ENCODE measurements at places on chromosomes 6 and 20.

- no peak for DNase-seq
Observed at GRCh38 chr20:40812415-40812925, 123.4 kb upstream of the MAFB start.

DNA sequence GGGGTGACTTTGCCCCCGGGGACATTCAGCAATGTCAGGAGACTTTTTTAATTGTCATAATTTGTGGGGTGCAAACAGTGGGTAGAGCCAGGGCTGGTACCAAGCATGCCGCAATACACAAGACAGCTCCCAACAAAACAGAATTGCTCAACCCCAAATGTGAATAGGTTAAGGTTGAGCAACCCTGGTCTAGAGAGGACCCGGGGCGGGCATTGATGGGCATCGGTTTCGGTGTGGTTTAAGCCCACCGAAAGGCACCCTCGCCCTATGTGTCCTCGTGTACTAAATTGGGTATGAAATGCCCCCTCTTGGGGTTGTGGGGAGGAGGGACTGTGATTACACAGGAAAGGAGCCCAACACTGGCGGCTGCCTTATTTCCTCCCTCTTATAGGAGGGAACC lies 36.0 kb downstream of the KIAA1755 start:
- no peak for DNase-seq

DNA sequence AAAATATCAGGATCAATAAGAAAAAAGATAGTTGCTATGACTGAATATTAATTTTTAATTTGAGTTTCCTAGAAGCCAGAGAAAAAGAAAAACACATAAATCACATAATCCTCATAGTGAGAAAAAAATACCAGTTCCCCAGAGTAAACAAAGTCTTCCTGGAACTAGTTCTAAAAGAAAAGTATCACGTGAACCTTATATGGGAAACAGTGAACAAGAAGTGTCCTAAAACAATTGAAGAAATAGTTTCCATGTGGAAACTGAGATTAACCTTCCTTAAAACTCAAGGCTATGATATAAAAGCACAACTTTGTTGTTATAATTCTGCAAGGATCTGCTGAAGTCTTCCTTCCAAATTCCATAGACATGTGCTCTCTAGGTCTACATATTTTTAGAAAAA lies 50.6 kb downstream of the RCAN2 start:
- no peak for DNase-seq

DNA sequence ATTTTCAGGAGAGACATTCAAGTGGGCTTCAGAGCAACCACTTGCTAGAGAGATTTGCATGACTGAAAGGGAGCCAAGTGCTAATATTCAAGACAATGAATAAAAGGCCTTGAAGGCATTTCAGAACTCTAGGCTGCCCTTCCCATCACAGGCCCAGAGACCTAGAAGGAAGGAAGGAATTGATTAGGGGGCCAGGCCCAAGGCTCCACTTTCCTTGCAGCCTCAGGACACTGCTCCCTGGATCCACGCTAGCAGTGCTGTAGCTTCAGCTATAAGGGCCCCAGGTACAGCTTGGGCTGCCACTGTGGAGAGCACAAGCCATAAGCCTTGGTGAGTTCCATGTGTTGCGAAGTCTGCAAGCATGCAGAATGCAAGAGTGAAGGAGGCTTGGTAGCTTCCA lies 731.9 kb upstream of the FLRT3 start:
- DNase-seq: no peak

DNA sequence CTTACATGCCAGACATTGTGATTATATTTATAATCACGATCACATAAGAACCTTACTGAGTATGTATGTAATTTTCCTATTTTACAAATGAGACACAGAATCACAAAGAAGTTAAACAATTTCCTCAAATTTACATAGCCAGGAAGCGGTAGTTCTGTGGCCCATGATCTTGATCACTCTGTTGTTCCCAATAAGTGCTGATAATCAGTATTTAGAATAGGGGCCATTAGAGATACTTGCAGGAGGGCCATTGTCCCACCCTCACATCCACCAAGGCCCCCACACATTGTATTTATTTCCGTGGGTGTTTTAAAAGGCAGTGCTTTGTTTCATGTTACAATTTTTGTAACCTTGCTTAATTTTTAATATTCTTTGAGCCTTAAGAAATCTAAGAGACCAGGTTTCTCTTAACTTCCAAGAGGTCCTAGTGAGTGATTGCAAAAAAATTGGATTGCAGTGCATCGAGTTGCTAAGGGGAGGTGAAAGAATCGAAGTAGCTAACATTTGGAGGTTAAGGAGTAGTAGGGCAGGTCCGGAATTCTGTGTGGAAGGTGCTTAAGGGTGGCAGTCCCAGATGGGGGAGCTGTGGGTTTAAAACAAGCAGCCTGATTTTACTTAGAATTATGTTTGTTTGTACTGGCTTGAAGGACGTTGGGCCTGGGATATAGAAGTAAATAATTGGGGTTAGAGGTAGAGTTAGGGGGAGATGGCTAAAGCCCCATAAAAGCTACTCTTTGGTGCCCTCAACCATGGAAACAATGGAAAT lies 339.4 kb downstream of the CDKAL1 start:
- DNase-seq: no peak

DNA sequence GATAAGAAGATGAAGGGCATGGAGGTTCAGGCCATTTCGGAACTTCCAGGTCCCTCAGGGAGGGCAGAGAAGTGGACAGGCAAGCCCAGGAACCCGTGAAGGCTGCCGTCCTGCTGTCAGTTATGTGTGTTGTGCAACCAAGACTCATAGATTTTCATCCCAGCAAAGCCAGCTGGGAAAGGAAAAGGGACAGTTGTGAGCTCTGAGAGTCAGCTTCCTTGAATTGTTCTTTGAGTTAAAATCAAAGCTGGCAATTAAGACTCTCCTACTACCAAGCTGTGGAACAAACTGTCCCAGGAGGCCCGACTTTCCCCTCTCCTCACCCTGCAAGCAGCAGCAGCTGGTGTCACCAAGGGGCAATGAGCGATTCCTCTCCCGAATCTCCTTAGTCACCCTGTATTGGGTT lies 46.3 kb upstream of the IYD start:
- no peak for DNase-seq

DNA sequence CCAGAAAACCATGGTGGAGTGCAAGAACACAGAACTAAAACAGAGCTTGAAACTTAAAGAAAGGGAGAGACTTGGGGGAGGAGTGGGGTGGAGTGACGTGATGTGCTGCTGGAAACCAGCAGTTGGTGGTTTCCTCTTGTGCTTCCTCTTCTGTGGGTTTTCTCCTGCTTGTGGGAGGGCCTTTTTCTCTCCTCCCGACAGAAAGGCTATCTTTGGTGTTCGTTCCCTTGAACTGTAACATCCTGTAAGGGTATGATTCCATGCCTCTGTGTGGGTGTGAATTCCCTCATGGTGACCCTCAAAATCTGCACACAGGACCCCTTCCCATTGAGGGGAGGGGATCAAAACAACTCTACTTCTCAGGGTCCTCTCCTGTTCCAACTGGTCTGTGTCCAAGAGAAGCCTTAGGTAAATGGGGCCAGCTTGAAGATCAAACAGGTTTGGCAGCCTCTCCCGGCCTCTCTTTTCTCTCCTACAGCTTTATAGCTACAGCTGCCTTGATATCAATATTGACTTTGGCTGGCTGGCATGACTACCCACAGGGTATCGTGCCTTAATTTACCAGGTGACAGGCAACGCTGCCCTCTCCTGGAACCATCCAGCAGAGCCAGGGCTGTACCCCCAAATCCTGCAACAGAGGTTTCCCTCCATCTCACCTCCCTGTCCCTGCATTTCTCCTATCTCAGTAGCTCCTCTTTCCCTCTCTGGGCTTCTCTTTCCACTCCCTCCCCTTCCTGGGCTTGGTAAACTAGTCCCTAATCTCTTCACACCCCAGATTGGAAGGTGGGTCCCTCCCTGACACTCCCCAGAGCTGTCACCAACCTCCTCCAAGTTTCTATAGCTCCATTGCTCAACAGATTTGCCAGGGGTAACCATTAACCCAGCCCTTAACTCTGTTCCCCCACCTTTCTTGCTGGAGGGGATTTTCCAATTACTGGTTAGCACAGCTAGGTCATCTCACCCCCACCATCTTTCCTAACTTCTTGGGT lies 1.5 kb upstream of the MSH5 start:
- peak; percentile 62 for DNase-seq

GRCh38 chr6:71346334-71346694 lies 57.7 kb downstream of the OGFRL1 start:
- no peak for DNase-seq

- DNase-seq: no peak
Observed at GRCh38 chr20:45752746-45753145, 30.6 kb downstream of the SPINT4 start.

DNA sequence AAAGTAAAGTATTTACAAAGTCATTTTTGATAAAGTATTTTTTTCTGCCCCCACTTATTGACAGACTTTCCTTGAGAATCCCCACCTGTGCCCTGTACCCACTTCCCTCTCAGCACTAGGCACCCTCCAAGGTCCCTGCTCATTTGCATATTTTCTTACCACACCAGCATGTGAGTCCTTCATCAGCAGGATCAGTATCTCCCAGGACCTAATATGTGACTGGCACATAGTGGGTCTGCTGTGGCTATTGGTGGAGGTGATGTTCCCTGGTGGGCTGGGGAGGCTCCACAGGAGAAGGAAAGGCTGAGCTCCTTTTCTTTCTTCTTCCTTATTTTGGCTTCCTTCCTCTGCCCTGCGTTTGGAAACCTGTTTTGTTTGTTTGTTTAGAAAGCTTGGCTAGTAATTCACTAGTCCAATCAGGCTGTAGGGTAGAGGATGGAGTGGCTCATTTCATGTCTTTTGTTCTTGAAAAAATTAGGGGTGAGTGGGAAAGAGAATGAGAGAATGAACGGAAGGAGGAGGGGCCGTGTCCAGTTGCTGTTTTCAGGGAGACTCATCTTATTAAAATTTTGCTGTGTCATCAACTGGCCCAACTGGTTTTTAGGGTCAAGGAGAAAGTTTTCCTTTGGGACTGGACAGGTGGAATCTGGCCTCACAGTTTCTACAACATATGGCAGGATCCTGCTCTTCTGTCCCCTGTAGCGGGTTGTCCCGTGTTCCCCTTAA lies 2.8 kb upstream of the RNF24 start:
- DNase-seq: no peak

- DNase-seq: peak; percentile 71
Observed at GRCh38 chr6:29702519-29703103, 20.6 kb upstream of the HLA-F start.

GRCh38 chr6:154154389-154154967 lies 115.4 kb downstream of the OPRM1 start:
- DNase-seq: peak; percentile 68

- DNase-seq: no peak
Observed at GRCh38 chr20:48335308-48336050, 492.3 kb downstream of the PREX1 start.

- no peak for DNase-seq
Observed at GRCh38 chr20:6780433-6781190, 13.1 kb downstream of the BMP2 start.

DNA sequence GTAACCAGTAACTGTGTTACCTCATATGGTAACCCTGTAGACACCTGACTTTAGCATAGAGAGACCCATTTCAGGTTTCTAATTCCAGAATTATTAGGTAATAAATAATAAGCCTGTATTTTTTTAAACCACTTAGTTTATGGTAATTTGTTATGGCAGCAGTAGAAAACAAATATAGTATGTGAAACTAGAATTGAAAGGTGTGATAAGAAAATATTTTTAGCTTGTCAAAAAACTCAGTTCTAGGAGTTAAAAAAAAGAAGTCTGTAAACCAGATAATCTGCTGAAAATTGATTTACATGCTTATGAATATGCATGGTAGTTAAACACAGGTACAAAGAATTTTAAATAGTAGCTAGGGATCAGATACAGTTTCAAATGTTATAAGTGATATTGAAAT lies 695.0 kb upstream of the GJE1 start:
- no peak for DNase-seq

DNA sequence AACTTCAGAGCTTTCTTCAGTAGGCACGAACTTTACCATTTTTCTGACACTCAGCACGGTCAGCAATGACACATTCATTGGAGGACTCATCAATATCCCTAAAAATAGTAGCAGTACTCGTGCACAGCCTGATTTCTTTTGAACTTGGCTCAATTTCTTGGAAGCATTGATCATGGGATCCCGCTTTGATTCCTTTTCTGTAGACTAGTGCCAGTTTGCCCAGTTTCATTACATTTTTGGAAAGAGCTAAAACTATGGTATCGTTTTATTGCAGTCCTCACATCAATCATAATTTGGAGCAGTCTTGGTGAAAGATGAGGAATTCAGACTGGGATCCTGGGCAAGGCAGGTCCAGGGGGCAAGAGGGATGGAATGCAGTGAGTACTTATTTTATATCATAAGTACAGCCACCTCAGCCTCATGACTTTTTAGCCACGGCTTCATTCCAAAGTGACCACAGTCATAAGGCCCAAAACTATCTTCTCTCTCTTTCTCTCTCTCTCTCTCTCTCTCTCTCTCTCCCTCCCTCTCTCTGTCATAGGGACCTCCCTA lies 170.9 kb upstream of the AKAP12 start:
- no peak for DNase-seq

GRCh38 chr6:44284121-44284520 lies 13.9 kb downstream of the TMEM151B start:
- DNase-seq: no peak

DNA sequence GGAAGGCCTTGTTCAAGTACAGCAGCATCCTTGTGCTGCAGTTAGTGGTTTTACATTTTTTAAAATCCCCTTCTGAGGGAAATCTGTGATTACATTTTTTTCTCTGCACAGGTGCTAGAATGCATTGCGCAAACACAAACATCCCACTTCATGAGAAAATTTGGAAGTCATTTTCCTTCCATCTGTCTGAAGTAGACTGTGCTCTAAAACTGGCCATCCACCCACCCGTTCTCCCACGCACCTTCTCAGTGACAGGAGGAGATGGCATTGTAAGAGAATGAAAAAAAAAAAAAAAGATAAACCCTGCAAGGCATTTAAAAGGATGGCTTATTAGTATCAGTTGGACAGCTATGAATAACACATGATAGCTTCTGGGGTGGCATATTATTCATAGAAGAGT lies 65.0 kb downstream of the SOBP start:
- DNase-seq: no peak

DNA sequence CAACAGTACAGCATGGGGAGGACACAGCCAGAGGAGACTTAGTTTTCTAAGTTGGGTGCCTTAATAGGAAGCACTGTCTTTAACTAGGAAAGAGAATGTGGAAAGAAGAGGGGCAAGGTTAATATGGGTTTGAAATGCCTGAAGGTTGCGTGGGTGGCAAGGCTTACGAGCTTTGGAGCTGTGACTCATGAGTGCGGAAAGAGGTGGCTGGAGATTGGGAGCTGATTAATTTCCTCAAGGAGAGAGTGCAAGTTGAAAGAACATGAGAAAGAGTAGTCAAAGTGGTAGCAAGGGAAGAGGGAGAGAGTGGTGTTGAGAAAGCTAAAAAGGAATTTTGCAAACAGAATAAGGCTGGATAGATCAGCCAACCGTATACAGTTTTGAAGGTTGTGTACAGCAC lies 315.1 kb upstream of the PRND start:
- no peak for DNase-seq

DNA sequence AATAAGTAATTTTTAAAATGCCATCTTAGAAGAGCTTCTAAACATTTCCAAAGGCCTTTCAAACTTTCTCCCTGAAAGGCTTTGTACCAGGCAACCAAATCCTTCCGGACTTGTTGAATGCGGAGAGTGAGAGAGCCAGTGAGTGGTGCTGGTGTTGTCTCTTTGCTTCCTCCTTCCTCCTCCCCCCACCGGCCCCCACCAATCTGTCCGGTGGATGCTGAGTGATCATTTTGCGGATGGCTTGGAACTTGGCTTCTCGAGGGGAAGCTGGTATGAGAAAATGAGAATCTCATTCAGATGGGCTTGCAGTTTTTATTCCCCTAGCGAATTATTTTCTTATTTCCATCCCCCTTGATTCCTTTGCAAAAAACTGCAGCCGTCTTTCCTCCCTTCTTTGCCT lies 97.3 kb downstream of the ANKRD60 start:
- DNase-seq: no peak

All from effector CD4-positive, alpha-beta T cell (primary cell).